ENCODE measurements at places on chromosomes 13 and 19.

DNA sequence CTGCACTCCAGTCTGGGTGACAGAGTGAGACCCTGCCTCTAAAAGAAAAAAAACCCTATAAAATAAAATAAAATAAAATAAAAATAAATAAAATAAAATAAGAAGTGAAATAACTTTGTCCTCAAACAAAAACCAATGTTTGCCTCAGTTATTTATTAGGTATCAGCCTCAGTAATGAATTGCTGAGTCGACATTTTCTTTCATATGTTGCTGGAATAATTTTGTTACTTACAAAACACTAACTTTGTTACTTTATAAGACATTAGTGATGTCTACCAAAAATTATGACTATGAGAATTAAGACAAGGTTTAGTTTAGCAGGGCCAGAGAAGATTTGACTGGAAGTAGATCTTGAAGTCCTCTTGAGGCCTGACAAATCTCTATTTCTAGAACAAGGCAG, 2074.5 kb upstream of the PCDH20 start:
- no peak for DNase-seq

- peak; percentile 20 for DNase-seq
Observed at GRCh38 chr19:17944301-17944700, 11.5 kb downstream of the CCDC124 start.

GRCh38 chr19:44813841-44814470, 5.1 kb downstream of the BCAM start:
- no peak for DNase-seq

DNA sequence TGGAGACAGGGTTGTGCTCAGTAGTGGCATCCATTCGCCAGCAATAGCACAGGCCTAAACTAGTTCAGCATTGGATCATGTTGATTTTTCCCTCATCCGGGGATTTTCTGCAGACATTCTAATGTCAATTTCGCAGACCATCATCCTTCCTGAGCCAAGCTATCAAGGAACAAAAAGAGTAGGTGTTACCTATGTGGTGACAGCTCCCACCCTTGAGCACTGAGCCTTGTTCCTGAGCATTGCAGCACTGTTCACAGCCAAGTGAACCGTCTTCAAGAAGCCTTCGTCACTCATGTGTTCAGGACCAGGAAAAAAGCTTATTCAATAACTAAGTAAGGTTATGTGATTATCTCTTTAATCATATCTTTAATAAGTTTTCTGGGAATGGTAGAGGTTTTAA, 576.2 kb downstream of the UQCRFS1 start:
- DNase-seq = no peak

DNA sequence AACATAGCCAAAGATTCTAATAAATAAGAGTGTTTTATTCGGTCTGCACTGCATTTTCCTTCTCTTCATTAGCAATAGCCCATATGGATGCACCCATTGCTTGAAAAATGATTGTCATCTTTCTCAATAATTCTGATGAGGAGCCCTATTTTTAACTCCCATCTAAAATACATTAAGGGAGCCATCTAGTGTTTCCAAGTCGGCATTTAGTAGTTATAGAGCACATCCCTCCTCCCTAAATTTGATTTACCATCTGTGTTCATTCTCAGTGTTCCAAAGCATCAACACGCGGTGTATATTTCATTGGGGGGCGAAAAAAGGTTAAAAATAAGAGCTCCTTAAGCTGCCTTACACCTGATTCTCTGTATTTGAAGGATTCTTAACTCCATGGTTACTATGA, 119.2 kb upstream of the IPO5 start:
- no peak for DNase-seq

DNA sequence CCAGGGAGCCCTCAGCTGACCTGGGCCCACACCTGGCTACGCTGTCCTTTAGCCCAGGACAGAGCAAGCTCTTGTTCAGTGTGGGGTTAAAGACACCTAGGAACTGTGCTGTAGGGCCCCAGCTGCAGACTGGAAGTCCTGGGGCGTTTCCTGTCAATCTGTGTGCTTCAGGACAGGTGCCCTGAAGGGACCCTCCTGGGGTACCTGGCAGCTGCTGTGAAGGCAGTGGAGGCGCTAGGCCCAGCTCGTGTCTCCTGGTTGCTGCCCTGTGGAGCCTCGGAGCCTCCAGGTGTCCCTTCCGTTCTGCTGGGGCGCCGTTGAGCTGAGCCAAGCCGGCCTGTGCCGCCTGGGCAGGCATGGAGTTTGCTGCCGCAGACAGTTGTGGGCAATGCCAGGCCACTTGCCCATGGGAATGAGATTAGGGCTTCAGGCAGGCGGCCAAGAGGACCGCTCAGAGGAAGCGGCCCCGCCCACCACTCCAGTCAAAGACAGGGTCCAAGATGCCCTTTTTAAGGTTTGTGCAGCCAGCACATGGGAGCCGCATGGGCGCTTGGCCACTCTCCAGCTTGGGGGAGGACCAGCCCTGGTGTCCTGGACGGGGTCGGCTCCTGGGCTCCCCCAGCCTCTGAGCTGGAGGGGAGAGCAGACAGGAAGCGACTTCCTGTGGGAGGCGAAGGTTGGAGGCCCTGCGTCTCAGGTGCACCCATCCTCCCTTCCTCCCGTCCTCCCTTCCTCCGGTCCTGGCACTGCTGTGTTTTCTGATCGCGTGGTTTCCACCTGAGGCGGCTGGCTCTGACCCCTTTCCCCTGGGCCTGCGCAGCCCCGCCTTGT, 4.0 kb downstream of the PTBP1 start:
- DNase-seq = no peak

DNA sequence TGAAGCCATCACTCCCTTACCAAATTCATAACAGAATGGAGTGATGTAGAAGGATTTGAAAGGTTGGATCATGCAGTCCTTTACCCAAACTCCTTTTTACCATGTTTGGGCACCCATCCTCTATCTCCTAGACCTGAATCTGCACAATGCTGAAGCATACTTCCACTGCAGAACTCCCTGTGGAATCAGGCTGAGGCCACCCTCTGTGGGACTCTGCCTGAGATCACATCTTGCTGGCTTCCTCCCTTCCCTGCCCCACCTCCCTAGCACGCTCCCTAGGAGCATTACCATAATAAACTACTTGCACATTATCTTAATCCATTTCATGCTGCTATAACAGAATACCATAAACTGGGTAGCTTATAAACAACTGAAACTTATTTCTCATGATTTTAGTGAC, 68.4 kb upstream of the VSTM2B start:
- no peak for DNase-seq

- DNase-seq = peak; percentile 70
Observed at GRCh38 chr13:30792285-30793000, 57.1 kb downstream of the ALOX5AP start.

DNA sequence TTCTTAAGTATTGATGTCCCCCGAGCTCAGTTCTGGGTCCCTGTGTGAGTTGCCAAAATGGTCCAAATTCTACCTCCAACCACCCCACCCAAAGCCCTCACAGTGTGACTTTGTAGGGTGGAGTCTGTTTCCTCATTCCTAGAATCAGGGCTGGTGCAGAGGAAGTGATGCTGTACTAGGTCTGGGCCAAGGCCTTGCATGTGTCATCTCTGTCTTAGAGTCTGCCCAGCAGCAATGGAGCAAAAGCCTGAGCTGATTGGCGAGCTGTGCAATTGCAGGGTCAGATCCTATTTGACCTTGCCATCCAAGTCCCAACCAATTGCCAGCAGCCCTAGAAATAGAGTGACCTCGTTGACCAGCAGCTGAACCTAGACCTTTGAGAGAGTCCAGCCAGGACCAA, 97.0 kb upstream of the ANKRD10 start:
- no peak for DNase-seq

GRCh38 chr19:872266-872951, 12.9 kb downstream of the CFD start:
- no peak for DNase-seq

GRCh38 chr13:100549316-100549715, 39.3 kb downstream of the GGACT start:
- no peak for DNase-seq

- DNase-seq = no peak
Observed at GRCh38 chr19:40739871-40740703, 10.2 kb downstream of the ACTMAP start.

- DNase-seq = no peak
Observed at GRCh38 chr13:112893207-112893569, 75.8 kb upstream of the MCF2L start.

DNA sequence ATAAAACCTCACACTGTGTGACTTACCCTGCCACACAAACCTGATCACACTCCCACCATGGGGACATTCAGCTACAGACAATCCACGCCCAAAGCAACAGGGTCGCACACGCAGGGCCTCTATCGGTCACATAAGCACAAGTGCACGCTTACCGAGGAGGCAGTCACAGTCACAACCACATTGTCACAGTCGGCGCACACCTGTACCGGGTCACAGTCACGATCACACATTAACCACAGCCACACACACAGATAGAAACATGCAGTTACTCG, 579 bp downstream of the ZNF566 start:
- DNase-seq = no peak

DNA sequence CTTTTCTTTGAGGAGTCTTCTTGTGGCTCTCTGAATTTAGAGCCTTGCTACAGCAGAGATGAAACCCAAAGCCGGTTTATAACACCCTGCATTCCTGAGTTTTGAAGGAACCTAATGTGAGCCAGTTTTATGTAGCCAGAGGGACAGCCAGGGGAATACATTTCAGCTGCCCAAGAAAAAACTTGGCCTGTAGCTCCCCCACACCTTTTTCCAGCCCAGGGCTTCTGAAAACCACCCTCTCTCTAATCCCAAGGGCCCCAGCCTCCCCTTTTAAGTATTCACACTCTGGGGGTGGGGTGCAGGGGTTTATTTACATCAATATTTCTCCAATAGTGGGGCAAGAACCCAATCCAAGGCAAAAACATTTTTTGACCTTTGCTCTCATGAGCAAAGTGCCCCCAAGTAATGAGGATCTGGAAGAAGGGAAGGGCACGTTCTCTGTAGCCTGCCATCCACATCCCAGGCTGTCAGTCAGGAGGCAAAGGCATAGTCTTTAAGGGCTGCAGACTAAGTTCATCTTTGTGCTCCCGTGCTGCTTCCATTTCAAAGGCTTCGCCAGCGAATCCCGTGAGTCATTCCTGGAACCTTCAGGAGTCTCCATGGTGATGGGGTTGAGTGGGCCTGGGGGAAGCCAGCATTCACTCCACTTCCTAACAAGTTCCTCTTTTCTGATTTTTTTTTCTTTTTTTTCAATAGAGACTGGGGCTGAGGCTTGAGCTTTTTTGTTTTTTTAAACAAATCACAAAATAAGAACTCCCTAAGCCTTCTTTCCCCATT, 33.2 kb upstream of the MEDAG start:
- peak; percentile 85 for DNase-seq
